ENCODE measurements at places on chromosomes 4 and X. TPM values are rescaled to one million over a fixed set of nuclear protein-coding genes. Genes with fewer than 3 reads are reported as not detected.

The STBD1 gene
- 3.7 TPM for total RNA-seq

The CABS1 gene
- not detected for total RNA-seq

The SSX3 gene
- not detected for total RNA-seq

The RGN gene
- total RNA-seq: not detected

The VEGFC gene
- 11.1 TPM for total RNA-seq

The GPR82 gene
- total RNA-seq: not detected

The PFKFB1 gene
- total RNA-seq: 0.27 TPM

The GUCY2F gene
- total RNA-seq: not detected

The GLRB gene
- total RNA-seq: 5.9 TPM

The SRPK3 gene
- not detected for total RNA-seq

The REPS2 gene
- 6.9 TPM for total RNA-seq

The FABP2 gene
- total RNA-seq: not detected

The SORCS2 gene
- not detected for total RNA-seq

The LIMCH1 gene
- total RNA-seq: 36.6 TPM

The CLTRN gene
- total RNA-seq: 1.8 TPM

The PABPC4L gene
- total RNA-seq: 0.25 TPM

The TMEM271 gene
- not detected for total RNA-seq

The SPANXA1 gene
- not detected for total RNA-seq

Data from MCF 10A (cell line).